Activated effector memory CD4-positive, alpha-beta T cell treated with Interleukin-2 at 50 U/mL for 16 hours (primary cell): ENCODE measurements at places on chromosomes 7 and 10.
A peak's percentile ranks its signal among the peaks of the same experiment; 100 is the strongest.

GRCh38 chr7:66662646-66663264 lies 34.1 kb downstream of the KCTD7 start:
- DNase-seq = no peak

DNA sequence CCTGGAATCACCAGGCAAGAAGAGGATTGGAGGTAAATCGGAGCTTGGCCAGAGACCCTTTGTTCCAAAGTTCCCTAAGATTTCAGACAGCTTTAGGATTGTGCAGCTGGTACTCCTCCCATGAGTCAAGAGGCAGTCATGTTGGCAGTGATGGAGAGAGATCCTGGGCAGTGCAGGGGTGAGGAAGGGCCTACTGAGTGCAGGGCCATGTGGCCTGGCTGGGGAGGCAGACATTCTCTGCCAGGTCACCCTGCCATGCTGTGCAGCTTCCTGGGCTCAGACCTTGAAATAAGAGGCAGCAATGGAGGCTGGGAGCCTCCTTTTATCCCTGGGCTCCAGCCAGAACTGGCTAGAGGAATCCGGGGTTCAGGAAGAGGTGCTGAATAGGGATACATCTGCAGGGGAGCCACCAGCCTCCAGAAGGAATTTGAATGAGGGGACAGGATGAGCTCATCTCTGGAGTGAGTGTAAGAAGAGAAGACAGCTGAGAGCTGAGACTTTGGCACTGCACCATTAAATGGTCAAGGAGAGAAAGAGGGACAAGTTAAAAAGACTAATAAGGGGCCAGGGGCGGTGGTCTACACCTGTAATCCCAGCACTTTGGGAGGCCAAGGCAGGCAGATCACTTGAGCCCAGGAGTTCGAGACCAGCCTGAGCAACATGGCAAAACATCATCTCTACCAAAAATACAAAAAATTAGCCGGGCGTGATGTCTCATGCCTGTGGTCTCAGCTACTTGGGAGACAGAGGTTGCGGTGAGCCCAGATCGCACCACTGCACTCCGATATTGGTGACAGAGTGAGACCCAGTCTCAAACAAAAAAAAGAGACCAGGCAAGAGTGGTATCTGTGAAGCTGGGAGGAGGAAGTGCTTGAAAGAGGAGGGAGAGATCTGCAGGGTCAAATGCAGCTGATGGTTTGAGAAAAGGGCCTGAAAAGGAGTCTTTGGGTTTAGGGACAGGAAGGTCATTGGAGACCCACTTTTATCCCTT lies 12.0 kb downstream of the SFTPD start:
- DNase-seq = no peak

GRCh38 chr10:3014968-3015367 lies 52.4 kb upstream of the PFKP start:
- no peak for DNase-seq

DNA sequence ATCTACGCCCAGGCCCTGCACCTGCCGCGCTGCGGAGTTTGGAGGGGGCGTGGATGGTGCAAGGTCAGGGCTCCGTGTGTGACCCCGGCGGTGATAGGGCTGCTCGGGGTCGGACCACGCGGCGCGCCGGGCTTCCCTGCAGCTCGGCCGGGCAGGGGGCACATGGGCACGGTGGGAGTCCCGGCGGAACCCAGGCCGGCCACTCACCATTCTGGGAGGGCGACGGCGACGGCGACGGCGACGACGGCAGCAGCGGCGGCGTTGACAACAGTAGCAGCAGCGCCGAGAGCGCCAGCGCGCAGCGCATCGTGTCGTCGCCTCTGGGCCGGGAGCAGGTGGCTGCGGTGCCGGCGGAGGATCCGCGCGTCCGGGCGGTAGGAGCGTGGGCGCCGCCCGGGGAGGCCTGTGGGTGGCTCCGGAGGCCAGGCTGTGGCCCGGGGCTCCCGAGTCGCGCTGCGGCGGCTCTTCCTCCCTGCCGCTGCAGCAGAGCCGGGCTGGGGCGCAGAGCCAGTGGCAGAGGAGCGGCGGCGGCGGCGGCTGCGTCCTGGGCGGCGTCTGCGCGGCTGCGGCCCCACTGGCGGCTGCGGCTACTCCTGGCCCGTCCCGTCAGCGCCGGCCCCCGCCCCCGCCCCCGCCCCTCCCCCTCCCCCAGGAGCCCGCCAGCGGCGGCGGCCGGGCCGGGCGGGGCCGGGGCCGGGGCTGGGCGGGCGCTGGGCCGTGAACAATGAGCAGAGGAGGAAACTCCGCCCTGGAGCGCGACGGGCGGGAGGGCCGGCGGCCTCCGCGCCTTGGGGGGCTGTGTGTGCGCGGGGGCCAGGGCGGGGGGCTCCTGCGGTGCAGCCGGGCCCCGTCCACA lies at the start of gene PODXL:
PODXL (minus strand) TSS at position 576 of the 856 bp plus-strand sequence; CDS start at position 307, 269 bp downstream.
- peak; percentile 49 for DNase-seq

DNA sequence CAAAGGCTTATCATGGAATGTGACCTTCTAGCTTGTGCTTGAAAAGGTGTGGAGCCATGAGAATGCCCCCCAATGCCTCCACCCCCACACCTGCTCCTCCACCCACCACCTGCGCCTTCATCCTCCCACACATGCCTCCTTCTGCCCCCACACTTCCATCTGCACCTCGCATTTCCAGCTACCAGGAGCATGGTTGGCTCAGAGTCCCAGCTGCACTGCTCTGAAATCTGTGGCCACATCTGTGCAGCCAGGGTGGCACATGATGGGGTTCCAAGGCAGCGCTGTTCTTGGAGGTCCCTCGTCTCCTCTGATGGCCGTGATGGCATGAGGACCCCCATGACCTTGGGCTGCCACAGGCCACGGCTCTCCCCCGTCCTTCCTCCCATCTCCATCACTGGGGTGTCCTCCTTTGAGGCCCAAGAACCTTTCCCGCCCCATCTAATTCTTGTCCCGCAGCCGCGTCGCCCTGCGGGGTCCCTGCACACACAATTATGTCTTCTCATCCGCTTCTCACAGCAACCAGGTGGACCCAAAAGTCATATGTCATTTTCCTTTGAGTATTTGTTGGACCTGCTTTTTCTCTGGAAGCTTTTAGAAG lies 40.6 kb upstream of the CNPY1 start:
- DNase-seq = no peak

- no peak for DNase-seq
These were observed 79.1 kb upstream of the PPIF start for GRCh38 chr10:79268161-79268601.

GRCh38 chr7:24812305-24812945 lies 55.2 kb upstream of the GSDME start:
- no peak for DNase-seq

DNA sequence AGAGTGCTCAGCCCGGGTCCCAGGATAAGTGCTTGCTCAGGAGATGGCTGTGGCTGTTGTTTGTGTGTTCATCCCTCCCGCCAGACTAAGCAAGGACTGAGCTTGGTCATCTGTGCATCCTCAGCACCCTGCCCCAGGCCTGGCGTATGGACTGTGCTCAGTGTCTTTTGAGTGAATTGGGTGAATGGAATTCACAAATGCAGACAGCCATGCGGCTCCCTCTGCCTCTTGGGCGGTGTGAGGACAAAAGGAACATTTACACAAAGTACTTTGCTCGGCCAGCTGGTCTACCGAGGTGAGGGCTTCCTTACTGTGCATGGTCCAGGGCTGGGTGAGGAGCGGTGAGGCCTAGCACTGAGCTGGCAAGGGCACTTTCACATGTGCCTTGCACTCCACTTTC lies 120.2 kb downstream of the CDH23 start:
- DNase-seq = no peak

DNA sequence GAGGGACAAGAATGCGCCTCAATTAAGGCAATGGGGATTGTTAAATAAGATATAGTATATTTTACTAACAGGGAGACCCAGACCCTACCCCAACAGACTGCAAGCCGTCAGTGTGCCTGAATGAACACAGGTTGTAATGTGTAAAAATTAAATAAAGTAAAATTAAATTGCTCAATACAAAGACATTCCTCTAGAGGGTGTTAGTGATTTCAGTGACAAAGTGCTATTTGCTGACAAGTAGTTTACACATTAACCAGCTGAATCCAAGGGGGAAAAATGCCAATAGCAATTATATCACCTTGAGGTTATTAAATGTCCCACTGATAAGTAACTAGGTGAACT lies 110.5 kb downstream of the EBF3 start:
- DNase-seq = no peak

DNA sequence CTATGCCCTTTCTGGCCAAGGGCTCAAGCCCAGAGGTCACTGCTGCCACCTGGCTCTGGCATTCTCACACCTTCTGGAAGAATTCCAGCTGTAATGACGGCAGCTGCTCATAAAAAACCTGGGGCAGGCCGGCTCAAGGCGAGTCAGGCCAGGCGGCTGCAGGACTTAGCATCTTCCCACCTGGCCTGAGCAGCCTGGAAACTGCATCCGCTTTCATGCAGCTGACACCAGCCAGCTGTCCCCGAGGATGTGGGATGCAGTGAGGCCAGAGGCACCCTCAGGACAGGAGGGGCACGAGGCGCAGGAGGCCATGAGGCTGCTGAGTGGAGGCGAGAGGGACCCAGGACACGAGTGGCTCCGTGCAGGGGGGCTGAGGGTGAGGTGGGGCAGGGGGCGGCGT lies 47.5 kb upstream of the ADGRA1 start:
- no peak for DNase-seq

- no peak for DNase-seq
These were observed 17.5 kb downstream of the AHR start for GRCh38 chr7:17315974-17316373.

DNA sequence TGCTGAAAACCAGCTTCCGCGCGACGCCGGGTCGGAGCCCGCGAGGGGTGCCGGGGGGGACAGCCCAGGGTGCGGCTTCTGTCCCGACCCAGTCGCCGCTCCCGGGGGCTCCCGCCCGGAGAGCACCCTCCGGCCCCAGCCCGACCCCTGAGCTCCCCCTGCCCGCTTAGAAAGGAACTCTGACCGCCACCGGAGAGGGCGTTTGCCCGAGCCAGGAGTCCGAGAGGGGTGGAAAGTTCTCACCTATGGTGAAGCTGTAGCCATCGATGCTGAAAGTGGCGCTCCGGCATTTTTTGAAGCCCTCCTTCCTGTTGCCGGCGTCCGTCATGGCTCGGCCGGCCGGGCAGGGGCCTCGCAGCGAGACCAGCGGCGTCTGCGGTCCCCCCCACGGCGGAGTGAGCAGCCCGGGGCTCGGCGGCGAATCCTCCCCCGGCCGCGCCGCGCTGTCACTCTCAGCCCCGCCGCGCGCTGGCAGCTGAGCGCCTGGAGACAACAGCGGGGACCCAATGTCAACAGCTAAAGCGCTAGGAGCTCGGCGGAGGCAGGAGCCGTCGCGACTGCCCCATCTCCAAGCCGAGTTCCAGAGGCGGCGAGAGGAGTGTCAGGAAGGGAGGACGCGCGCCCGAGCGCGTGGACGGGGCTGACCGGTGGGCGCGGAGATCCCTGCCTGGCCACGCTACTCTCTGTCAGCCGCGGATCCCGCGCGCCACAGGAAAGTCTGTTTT lies 191.6 kb downstream of the LSM5 start:
- DNase-seq = no peak

DNA sequence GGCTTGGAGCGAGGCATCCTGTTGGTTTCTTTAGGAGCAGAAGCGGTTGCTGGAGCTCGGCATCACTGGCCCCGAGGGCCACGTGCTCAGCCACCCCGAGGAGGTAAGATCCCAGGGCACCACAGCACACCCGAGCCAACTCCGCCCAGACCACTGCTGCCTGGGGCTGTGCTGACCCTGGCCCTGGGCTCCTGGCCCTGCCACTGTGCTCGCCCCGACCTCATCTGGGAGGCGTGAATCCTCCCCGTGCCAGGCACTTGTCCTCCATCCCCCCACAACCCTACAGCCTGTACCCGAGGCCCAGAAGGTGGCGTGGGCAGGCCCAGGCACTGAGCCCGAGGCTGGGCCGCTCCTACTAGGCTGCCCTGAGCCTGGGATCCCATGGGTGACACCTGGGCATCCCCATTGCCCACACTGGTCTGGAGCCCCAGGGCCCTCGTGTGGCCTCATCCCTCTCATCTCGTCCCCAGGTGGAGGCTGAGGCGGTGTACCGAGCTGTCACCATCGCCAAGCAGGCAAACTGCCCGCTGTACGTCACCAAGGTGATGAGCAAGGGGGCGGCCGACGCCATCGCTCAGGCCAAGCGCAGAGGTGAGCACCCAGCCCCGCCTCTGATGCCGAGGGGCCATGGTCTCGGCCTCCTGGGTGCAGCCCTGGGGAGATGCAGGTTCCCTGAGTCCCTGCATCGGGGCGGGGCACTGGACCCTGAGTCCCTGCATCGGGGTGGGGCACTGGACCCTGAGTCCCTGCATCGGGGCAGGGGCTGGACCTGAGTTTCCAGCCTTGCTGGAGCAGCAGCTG lies 11.8 kb downstream of the DPYSL4 start:
- no peak for DNase-seq

- no peak for DNase-seq
These were observed 46.2 kb downstream of the GRK5 start for GRCh38 chr10:119253433-119254174.

- DNase-seq = no peak
These were observed 131.9 kb downstream of the LHPP start for GRCh38 chr10:124593431-124593985.

DNA sequence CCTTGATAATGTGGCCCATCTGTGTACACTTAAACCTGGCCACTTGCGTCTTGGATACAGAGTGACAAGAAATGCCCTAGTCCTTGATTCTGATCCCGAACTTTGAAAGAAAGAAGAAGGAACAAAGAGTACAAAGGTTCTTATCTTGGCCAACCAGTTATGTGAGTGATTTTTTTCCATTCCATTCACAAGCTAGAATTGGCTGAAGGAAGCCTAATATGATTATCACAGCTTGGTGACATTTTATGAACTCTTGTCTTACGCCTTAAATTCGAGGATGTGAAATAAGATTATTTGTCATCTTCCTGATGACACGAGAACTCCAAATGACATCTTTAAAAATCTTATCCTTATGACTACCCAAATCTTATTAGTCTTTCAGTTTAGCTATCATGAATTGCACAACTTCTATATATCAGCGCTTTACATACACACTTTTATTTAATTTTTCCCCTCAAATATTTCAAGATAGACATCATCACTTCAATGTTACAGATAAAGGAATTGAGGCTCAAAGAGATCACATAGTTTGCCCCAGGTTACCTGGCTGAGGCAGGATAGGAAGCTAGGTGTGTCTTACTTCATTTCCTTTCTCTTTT lies 13.0 kb upstream of the SP4 start:
- no peak for DNase-seq

- no peak for DNase-seq
These were observed 5.9 kb upstream of the LGI1 start for GRCh38 chr10:93751832-93752231.

DNA sequence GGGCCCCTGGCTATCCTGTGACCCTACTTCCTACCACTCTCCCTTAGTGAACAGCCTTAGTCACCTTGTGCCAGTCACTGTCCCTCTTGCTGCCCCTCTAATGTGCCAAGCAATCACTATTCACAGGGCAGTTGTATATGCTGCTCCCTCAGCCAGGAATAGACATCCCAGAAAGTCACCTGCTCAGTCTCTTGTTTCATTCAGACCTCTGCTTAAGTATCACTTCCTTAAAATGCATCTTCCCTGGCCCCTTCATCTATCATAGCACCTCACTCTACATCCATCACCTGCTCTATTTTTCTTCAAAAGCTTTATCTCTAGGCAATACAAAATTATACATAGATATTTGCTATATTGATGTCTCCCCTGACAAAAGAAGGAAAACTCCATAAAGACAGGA lies 328.4 kb upstream of the NFE2L3 start:
- no peak for DNase-seq

- no peak for DNase-seq
These were observed 13.6 kb downstream of the MRPS33 start for GRCh38 chr7:141001122-141001521.

GRCh38 chr7:100275120-100275519 lies 32.4 kb upstream of the SPDYE3 start:
- DNase-seq = no peak

GRCh38 chr7:92833024-92833765 lies 3.2 kb downstream of the CDK6 start:
- DNase-seq = peak; percentile 84
